Mammary epithelial cell (primary cell): ENCODE measurements at places on chromosomes 1 and 21.

- peak; percentile 87 for DNase-seq
Observed at GRCh38 chr1:156502894-156503697, 2.5 kb upstream of the MEF2D start.

GRCh38 chr1:9749361-9749760, 74.4 kb downstream of the CLSTN1 start:
- DNase-seq: no peak

- no peak for DNase-seq
Observed at GRCh38 chr21:16426936-16427335, 697.2 kb downstream of the USP25 start.

- DNase-seq: no peak
Observed at GRCh38 chr1:196143602-196144342, 464.5 kb downstream of the KCNT2 start.

GRCh38 chr21:36092681-36093080, 22.9 kb downstream of the CBR1 start:
- DNase-seq: no peak
